ENCODE measurements at places on chromosomes 11 and 22. TPM values are rescaled to one million over a fixed set of nuclear protein-coding genes. Genes with fewer than 3 reads are reported as not detected.

Gene MMP11
- 4.5 TPM for total RNA-seq

Gene MACROD1
- 14.6 TPM for total RNA-seq

Gene TRIM34
- 12.9 TPM for total RNA-seq

Gene UBQLN3
- not detected for total RNA-seq

Gene UBQLNL
- total RNA-seq = 0.04 TPM

Gene SPATA19
- not detected for total RNA-seq

Gene RTN4RL2
- total RNA-seq = 0.07 TPM

Gene CUL5
- total RNA-seq = 39.5 TPM

Gene MRGPRX1
- not detected for total RNA-seq

Gene MUC6
- not detected for total RNA-seq

Gene RAB38
- 10.9 TPM for total RNA-seq

Gene SIK2
- total RNA-seq = 8.1 TPM

Gene CCDC15
- 2.6 TPM for total RNA-seq

Gene OR5D14
- not detected for total RNA-seq

Gene SMTNL1
- total RNA-seq = not detected

Gene SCGB2A2
- total RNA-seq = not detected

Gene IFT27
- total RNA-seq = 13.7 TPM

Gene NRXN2
- total RNA-seq = not detected

Gene ART1
- total RNA-seq = not detected

Gene CHST1
- total RNA-seq = 26.0 TPM

Gene GVQW3
- total RNA-seq = 0.79 TPM

Gene BTBD18
- not detected for total RNA-seq

Gene RASD2
- total RNA-seq = not detected
